ENCODE measurements at places on chromosomes 11 and 22. TPM values are rescaled to one million over a fixed set of nuclear protein-coding genes. Genes with fewer than 3 reads are reported as not detected.
A peak's percentile ranks its signal among the peaks of the same experiment; 100 is the strongest.

The MOGAT2 gene
- total RNA-seq: 0.17 TPM

DNA sequence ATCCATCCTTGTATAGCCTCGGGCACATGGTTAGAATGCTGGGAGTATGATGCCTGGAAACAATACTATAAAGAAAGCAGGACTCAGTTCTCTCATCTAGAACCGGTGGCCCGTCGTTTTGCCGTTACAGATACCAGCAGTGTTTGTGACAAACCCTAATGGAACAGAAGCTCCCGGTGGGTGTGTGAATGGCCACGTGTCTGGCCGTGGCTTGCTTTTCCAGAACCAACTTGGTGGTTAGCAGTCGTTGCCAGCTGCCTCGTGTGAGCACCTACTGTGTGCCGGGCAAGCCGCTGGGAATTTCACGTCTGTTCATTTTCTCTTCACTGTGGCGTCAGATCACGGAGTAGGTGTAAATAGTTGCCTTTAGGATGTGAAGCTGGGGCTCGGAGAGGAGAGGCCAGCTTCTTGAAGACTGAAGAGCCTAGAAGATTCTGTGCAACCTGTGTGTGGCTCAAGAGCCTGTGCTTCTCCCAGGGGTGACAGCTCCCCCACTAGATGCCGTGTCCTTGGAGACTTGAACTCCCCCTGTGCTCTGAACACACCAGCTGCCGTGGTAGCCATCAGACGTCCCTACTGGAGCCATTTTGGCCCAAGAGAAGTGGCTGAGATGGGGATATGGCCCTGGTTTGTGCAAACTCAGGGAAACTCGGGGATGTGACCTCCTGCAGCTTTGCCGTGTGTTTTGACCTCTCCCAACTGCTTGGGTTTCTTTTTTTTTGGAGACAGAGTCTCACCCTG, 57.5 kb upstream of the PPARA start:
- DNase-seq: peak; percentile 35

- DNase-seq: peak; percentile 13
These were observed 91.7 kb downstream of the KCNQ1 start for GRCh38 chr11:2536440-2536989.

- DNase-seq: no peak
These were observed 1.3 kb upstream of the FAM118A start for GRCh38 chr22:45308391-45308956.

DNA sequence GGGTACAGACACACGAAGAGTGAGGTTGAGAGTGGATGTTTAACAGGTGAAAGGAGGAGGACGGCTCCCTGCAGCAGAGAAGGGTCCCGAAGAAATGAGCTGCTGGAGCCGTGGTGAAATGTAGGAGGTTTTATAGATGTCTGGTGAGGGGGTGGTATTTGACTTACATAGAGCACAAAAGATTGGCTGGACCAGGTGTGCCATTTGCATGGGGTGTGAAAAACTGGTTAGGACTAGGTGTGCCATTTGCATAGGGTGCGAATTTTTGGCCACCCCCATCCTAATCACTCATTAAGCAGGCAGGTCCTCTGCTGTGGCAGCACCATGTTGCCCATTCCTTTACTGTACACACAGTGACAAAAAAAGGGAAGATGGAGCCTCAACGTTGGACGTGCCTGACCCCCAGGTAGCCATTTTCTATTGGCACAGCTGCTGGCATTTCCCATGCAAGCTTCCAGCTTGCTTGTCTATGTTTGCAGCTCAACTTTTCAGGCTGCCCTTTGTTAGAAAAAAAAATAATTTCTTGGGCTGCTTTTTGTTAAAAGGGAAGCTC, 581.7 kb upstream of the B3GAT1 start:
- no peak for DNase-seq

- no peak for DNase-seq
These were observed 957.2 kb downstream of the BRD1 start for GRCh38 chr22:48870436-48870835.

GRCh38 chr11:36056160-36056751, 112.4 kb downstream of the LDLRAD3 start:
- DNase-seq: no peak

All from left ventricle myocardium superior (tissue), 1 donor.